ENCODE measurements at places on chromosomes 1 and 21.

DNA sequence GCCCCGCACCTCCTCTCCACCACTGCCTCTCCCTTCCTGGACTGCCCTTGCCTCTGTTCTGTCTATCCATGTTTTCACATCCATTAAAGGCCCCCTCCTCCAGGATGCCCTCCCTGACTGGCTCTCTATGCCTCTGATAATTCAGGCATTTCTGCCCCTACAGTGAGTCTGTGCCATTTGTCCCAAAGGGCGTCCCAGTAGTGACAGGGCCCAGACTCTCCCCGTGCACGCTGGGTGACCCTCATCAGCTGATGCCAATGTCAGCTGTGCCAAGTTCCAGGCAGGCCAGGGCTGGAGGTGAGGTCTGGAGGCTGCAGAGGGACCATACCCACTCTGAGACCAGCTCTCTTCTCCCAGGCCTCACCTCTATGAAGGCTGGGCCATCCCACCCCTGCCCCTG is 3.2 kb upstream of the PLEKHG5 start:
- no peak for DNase-seq

DNA sequence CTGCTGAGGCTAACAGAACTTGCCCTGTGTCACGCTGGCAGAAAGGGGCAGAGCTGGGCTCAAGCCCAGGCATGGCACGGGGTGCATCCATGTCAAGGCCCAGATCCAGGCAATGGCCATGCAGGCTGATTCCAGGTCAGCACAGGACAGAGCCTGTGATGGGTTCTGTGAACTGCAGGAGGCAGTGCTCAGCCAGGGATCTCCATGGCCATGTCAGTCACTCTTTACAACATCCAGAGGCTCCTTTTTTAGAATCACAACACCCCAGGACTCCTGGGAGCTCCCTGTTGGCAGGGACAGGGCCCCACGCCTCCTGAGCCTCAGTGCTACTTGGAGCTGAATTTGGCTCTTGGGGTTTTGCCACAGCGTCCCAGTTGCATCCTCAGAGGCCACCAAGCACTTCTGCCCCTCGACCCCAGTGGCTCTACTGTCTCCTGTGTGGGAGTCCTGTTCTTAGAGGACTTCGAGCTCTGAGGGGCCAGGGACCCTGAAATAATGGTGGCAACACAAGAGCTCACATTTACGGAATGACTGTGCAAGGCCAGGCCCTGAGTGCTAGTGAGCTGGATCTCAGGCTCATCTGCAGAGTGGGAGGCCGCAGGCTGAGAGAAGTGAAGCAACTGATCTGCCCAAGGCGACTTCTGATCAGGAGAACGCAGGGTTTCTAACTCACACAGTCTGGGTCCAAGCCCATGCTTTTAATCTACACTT is 211.5 kb downstream of the TRABD2B start:
- no peak for DNase-seq

- no peak for DNase-seq
Observed at GRCh38 chr1:240720976-240721375, 109.0 kb upstream of the GREM2 start.

DNA sequence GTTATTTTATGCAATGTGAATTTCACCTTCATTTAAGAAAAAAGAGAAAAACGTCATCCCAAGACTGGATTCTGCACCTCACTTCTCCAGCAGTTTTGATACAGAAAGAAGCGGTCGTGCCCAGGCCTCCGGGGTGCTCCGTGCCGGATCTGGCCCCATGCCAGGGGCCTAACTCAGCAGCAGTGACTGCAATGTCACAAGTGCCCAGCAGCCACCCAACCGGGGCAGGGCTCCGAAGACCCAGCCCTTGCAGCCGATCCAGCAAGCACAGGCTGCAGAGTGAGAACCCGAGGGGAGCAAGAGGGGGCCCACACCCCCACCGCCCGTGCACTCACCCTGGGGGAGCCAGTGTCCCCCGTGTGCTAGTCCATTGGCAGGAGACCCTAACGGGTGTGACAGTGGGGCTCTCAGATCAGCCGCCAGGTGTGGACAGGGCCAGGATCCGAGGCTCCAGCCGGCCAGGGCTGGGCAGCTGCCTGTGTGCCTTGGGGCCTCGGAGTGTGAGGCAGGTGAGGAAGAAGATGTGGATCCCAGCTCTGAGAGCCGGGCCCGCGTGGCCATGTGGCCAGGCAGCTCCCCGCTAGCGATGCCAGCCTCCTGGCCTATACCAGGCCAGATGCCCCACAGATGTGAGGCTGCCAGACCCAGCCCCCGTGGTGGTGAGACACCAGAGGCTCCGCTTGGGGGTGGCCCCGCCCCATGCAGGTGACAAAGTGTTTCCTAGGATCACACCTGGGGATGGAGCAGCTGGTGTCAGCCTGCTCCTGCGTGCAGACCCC is 60.6 kb downstream of the MEGF6 start:
- no peak for DNase-seq

DNA sequence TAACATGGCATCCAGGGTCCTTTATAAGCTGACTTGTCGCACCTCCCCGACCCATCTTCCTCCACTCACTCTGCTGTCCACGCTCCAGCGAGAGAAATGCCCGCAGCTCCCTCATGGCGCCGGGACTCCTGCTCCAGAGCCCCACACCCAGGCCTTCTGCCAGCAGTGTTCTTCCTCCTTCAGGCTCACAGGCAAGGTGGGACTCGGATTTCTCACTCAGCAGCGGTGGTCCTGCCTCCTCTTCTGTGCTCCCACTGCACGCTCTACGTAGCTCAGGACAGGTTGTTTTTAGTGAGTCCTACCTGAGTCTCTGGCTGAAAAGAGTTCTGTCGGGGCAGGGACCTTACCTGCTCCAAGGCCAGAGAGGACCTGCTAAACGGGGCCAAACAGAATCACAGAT is 11.2 kb downstream of the THEMIS2 start:
- DNase-seq: no peak
